ENCODE measurements at places on chromosomes 2 and 18.

- DNase-seq: no peak
These were observed 387.8 kb downstream of the CDH7 start for GRCh38 chr18:66138642-66139041.

GRCh38 chr2:222955008-222955407 is 94.2 kb downstream of the ACSL3 start:
- no peak for DNase-seq

- DNase-seq: no peak
These were observed 62.4 kb upstream of the MMADHC start for GRCh38 chr2:149650006-149650405.

DNA sequence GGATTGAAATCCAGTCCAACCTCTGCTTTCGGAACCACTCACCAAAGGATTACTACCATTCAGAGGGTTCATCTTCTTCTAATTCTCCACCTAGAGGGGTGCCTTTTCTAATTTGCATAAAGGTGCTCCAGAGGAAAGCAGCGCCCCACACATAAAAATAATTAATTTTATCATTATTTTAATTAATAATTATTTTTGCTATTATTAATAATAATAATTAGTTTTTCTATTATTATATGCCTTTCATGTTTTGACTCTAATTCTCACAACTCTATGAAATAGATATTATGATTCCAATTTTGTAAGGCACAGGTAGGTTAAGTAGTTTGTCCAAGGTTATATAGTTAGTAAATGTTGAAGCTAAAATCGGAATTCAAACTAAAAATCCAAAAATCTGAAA is 51.9 kb downstream of the UNC80 start:
- DNase-seq: no peak

- DNase-seq: no peak
These were observed 36.9 kb downstream of the KLF7 start for GRCh38 chr2:207128867-207129266.
